ENCODE measurements at places on chromosomes 2 and 18. TPM values are rescaled to one million over a fixed set of nuclear protein-coding genes. Genes with fewer than 3 reads are reported as not detected.

DNA sequence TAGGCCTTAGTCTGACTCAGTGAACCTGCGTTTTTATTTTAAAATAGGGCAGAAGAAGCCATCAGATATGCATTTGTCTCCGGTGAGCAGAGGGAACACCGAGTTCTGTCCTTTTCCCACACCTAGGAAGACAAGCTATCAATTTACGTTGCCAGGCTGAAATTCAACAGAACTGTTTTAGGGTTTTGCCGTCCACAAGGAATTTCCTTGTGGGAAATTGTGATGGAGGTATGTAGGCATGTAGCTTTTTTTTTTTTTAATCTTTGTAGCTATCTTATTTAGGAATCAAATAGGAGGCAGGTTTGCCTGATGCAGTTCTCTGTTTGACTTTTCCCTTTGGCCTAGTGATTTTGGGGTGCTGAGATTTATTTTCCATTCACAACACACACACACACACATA is 62.0 kb upstream of the ASAP2 start:
- no peak for DNase-seq

- no peak for DNase-seq
Measured at GRCh38 chr2:165032559-165032958, 77.2 kb upstream of the SLC38A11 start.

- DNase-seq = peak; percentile 80
Measured at GRCh38 chr2:197705121-197705911, at the start of gene MARS2. Gene MARS2 (plus strand): TSS chr2:197705369. CDS start chr2:197705406, 37 bp downstream.

Gene CRYGD
- polyA plus RNA-seq = not detected

GRCh38 chr18:2425426-2426317 is 145.6 kb downstream of the METTL4 start:
- DNase-seq = no peak

GRCh38 chr2:96907115-96908041 is 37.5 kb upstream of the SEMA4C start:
- DNase-seq = no peak

Gene SCYGR6
- not detected for polyA plus RNA-seq

DNA sequence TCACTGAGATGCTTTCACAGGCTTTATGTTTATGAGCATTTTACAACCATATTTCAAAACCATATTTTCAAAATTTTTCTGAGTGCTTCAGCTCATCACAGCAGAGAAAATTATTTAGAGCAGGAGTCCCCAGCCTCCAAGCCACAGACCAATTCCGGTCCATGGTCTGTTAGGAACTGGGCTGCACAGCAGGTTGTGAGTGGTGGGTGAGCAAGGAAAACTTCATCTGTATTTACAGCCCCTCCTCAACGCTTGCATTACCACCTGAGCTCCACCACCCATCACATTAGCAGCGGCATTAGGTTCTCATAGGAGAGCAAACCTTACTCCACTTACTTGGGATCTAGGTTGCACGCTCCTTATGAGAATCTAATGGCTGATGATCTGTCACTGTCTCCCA is 165.6 kb downstream of the SEPTIN10 start:
- DNase-seq = no peak

Gene KCNF1
- polyA plus RNA-seq = 1.2 TPM
